ENCODE measurements at places on chromosomes 3 and 15.

- no peak for DNase-seq
These were observed 21.1 kb downstream of the C3orf62 start for GRCh38 chr3:49255718-49256511.

- DNase-seq: no peak
These were observed 34.5 kb downstream of the ZIC4 start for GRCh38 chr3:147371771-147372340.

GRCh38 chr3:180679178-180680096 lies at the start of gene CCDC39:
Gene CCDC39 (minus strand): TSS chr3:180679489. CDS start chr3:180679380, 109 bp downstream.
- DNase-seq: peak; percentile 67

- no peak for DNase-seq
These were observed 49.0 kb upstream of the FGD5 start for GRCh38 chr3:14769544-14770325.

GRCh38 chr3:58217209-58217811 lies 6.5 kb upstream of the DNASE1L3 start:
- DNase-seq: peak; percentile 61

DNA sequence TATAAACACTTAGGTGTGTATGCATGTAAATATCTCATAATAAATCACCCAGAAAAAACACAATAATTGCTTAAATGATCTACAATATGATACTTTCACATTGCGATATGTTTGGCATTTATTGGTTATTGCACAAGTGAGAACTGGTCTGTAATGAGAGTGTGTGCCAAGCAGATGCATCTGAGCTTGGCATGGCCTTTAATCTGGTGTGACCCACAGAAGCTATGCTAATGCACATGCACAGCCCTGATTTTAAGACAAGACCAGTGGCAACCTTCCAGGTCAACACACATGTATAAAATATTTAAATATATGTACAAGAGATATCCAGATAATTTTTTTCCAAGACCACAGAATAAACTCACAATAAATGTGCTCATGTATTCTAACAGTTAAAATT lies 42.7 kb downstream of the C2CD4A start:
- DNase-seq: no peak

GRCh38 chr3:115134648-115135347 lies 12.3 kb downstream of the ZBTB20 start:
- DNase-seq: no peak

GRCh38 chr3:49871531-49872153 lies 1.9 kb upstream of the CAMKV start:
- DNase-seq: no peak

DNA sequence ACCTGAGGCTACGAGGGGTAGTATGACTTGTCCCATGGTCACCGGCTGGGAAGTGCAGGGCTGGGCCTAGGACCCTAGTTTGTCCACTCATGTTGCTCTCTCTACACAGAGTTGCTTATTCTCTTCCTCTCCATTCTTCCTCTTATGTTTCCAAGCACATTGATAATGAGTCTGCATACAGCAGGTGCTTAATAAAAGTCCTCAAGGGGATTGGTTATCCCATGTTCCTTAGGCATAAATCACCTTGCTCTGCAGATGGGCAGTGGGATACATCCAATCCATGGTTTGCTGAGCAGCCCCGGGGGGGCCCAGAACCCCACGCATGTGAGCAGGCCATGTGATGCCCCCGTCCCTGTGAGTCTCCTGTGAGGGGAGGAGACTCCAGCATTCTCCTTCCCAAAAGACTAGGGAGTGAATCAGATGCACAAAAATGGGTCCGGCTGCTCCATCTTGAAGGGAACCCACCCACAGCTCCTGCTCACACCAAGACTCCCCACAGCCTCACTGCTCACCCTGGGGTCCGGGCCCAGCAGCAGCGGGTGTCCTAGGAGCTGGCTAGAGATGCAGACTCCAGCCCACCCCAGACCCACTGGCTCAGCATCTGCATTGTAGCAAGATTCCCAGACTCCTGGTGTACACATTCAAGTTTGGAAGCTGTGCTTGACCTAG lies 139.9 kb downstream of the NUP210 start:
- DNase-seq: no peak

DNA sequence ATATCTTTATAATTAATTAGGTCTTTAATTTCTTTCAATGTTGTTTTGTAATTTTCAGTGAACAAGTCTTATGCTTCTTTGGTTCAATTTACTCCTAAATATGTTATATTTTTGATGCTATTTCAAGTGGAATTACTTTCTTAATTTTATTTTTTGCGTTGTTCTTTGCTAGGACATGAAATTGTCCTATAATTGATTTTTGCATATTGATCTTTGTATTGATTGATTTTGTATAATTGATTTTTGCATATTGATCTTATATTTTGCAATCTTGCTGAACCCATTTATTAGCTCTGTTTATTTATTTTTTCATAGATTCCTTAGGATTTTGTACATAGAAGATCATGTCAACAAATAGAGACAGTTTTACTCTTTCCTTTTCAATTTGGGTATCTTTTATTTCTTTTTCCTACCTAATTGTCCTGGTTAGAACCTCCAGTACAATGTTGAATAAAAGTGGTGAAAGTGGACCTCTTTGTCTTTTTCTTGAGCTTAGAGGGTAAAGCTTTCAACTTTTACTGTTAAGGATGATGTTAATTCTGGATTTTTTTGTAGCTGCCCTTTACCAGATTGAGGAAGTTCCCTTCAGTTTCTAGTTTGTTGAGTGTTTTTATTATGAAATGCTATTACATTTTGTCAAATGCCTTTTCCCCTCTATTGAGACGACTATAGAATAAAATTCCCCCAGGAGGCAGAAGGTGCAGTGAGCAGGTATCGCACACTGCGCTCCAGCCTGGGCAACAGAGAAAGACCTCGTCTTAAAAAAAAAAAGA lies 36.8 kb upstream of the CCDC50 start:
- no peak for DNase-seq

DNA sequence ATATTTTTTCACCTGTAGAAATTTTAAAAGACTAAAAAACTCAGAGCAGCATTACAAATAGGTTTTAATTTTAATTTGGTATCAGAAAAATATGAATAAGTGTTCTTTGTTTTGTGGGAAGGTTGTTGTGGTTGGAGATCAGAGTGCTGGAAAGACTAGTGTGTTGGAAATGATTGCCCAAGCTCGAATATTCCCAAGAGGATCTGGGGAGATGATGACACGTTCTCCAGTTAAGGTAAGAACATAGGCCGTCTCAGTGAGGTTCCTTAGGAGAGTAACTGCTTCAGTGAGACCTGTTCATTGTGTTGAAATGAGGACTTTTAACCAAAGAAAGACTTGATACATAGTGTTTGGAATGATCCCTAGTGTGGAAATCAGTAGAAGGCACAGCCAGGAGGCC lies 44.8 kb downstream of the OPA1 start:
- DNase-seq: no peak

DNA sequence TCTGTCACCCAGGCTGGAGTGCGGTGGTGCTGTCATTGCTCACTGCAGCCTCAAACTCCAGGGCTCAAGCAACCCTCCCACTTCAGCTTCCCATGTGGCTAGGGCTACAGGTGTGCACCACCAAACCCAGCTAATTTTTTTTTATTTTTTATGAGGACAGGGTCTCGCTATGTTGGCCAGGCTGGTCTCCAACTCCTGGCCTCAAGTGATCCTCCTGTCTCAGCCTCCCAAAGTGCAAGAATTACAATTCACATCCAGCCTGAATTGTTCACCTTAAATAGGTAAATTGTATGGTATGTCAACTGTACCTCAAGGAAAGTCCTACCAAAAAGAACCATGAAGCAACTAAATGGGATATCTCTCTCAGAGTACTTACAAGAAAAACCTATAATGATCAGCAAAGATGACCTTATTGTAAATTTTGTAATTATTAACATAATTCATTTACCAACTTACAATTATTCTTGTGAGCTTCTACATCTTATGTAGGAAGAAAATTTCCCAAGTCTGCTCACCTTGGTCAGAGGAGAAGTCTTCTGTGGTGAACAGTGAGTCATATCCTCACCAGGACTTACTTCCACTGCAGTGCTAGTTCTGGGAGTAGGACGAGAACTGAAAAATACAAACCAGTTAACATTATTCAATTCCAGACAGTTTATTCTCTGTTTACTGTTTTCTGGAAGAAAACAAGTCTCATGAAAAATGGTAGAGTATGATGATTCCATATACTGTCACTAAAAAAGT lies 54.4 kb downstream of the ULK4 start:
- no peak for DNase-seq

- DNase-seq: no peak
These were observed 65.1 kb downstream of the B3GNT5 start for GRCh38 chr3:183317886-183318865.

DNA sequence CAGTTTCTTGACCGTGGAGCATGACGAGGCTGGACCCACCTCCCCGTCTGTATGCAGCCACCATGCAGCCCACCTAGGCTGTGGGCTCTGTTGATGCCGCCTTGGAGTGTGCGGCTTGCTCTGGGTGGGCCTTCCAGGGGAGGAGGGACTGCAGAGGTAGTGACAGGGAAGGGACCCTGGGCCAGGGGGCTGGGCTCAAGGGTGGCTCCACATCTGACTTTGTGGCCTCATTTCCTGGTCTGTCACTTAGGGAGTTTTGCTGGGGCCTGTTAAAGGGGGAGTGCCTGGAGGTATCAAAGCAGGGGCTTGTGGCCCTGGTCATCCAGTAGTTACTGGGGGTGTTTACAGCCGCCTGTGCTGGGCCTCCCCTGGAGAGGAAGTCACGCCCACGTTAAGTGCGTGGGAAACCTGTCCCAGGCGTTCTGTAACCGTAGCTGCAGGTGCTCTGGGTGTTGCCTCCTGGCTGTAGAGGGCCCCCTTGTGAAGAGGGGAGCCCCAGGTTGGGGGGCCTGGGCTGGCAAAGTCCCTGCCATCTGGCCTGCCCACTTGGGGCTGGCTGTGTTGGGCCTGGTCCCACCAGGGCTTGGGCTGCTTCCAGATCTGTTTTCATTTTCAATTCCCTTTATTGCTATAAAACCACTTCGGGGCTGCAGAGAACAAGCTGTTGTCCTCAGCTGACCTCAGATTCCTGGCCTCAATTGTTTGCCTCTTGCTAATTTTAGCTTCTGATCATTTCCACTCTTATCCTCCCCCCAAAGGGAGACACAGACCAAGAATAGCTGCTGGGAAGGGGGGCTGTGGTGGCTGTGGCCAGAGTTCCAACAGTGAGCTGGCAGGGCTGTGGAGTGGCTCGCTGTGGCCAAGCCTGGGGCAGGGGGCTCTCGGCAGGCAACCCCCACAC lies 26.5 kb downstream of the KLF13 start:
- peak; percentile 72 for DNase-seq

GRCh38 chr15:99435113-99435695 lies 130.6 kb upstream of the MEF2A start:
- peak; percentile 43 for DNase-seq

DNA sequence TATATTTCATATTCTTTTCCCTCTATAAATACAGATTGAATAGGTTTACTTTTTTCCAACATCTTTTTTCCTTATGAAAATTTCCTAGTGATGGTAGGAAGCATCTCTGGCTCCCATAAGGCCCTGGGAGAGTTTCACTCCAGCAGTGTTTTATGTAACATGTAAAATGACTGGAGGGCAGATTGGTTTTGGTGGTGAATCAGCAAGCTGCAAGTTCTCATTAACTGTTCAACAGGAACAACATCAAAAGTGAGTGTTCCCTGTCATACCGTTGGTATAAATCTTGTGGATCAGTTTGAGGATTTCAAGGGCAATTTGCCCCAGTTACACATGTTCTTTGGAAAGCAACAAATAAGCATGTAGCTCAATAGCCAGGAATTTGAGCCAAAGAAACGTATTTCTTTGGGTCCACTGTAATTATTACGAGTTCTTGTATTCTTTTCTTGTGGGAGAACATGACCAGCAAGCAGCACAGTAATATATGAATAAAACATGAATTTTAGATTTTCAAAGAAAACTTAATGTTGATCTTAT lies 345.7 kb downstream of the SV2B start:
- no peak for DNase-seq

DNA sequence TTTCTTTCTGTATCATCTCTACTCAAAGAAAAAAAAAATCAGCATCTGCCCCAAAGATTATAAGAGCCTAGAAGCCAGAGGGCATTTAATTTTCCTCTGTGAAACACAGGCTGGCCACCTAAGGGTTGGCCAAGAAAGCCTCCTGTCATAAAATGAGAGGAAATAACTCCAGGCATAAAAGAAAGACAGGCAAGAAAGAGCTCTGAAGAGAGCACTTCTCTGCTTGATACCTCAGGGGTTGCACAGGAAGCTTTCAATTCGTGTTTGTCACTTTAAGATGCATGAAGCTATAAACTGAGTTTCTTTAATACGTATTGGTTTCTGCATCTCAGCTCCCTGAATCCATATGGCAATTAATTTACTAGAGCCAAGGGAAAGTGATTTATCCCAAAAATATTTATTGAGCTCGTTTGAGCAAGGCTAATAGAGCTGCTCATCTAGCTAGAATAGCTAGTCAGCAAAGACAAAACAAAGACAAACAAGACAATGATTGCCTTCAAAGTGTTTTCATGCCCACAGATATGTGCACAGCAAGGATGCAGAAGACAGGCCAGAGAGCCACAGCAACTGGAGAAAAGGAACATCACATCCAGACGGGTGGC lies 35.5 kb downstream of the ATP8B4 start:
- no peak for DNase-seq
